Hepatocyte (in vitro differentiated cells): ENCODE measurements at places on chromosomes 2 and 18.

DNA sequence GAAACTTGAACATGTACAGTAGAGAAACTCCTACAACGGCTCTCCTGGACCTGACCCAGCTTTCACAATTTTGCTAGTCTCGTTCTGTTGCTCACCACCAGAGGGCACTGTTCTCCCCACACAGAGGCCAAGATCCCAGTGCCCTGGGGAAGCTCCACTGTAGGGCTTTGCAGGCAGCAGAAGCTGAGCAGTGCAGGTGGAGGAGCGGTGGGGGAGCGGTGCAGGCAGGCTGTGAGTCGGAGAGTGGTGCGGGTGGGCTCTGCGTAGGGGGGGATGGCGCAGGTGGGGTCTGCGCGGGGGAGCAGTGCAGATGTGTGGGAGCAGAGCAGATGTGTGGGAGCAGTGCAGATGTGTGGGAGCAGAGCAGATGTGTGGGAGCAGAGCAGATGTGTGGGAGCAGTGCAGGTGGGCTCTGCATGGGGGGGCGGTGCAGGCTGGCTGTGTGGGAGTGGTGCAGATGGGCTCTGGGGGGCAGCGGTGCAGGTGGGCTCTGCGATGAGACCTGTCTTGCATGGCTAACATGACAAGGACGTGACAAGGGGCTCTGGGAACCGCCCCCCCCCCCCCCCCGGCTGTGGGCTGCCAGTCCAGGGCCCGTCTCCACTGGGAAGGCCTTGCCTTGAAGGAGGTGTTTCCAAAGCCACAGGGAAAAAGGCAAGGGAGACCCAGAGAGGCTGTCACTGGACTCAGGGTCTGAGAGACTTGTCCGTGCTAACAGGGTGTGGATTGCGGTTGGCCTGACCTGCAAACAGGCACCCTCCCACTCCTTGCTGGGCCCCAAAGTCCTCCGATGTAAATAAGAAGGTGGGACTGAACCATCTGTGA, 7.3 kb downstream of the CYS1 start:
- no peaks in the 10 kb centered on the region for H3K36me3 ChIP-seq
- H3K4me3 ChIP-seq, result no peak overlapping the region
- peak; percentile 93 for DNase-seq
- H3K4me1 ChIP-seq, result no peaks in the 10 kb centered on the region
- H3K27ac ChIP-seq, result no peak overlapping the region

GRCh38 chr2:241161646-241162281, 11.5 kb downstream of the PPP1R7 start:
- H3K27ac ChIP-seq, result no peak overlapping the region
- no peaks in the 10 kb centered on the region for H3K4me1 ChIP-seq
- peak; percentile 32 for DNase-seq
- H3K36me3 ChIP-seq, result no peaks in the 10 kb centered on the region

- H3K4me1 ChIP-seq, result no peaks in the 10 kb centered on the region
- no peak for DNase-seq
- H3K27ac ChIP-seq, result no peak overlapping the region
- peaks cover 3% of the 10 kb centered on the region for H3K27me3 ChIP-seq
Measured at GRCh38 chr2:230903231-230904150, 21.6 kb downstream of the GPR55 start.

- H3K27me3 ChIP-seq, result no peaks in the 10 kb centered on the region
- no peak for DNase-seq
- peaks cover 46% of the 10 kb centered on the region for H3K4me1 ChIP-seq
- H3K36me3 ChIP-seq, result no peaks in the 10 kb centered on the region
Measured at GRCh38 chr2:97931858-97932225, 63.9 kb downstream of the TMEM131 start.

DNA sequence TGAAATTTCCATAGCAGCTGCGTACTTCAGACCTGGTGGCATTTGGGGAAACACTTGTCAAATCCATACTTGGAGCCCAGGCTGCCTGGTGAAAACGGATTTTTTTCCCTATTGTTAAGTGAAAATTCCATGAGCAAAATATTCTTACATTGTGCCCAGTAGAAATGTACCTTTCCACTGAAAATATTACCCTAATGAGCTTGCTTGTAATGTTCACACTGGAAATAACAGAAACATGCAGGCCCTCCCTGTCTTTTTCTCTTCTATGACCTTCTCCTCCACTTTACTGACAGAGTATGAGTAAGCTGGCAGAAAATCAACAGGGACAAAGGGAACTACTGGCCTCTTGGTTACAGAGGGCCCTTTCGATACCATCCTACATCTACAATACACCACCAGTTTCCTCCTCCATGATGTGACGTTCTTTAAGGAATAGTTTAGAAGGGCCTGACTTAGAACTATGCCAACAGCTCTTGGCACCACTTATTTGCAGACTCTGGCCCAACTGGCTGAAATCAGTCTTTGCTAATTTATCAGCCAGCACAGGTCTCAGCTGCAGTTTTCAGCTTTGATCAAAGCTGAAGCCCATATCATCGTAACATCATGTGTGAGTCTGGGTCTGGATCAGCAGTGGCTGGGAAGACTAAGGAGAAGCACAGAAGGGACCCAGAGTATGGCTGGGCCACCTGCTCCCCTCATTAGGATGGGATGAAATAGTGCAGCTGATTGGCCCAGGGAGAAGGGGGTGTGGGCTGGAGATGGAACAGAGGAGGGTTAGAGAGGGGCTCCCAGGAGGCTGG, 272.2 kb upstream of the ID2 start:
- H3K36me3 ChIP-seq, result no peaks in the 10 kb centered on the region
- no peak overlapping the region for H3K27ac ChIP-seq
- no peak for DNase-seq
- H3K27me3 ChIP-seq, result no peaks in the 10 kb centered on the region

DNA sequence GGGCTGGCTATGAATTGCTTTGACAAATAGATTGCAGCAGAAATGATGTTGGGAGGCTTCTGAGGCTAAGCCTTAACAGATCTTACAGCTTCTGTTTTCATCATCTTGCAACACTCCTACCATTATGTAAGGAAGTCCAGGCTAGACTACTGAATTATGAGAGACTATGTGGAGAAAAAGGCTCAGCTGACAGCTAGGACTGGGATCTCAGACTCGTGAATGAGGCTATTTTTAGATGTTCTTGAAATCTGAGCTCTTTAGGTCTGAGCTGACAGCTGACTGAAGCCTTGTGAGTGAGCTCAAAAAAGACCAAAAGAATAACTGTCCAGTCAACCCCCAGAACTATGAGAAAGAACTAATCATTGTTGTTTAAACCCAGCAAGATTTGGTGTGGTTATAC, 70.3 kb downstream of the VWC2L start:
- H3K27me3 ChIP-seq, result no peaks in the 10 kb centered on the region
- H3K36me3 ChIP-seq, result no peaks in the 10 kb centered on the region
- no peaks in the 10 kb centered on the region for H3K4me1 ChIP-seq
- H3K4me3 ChIP-seq, result no peak overlapping the region

DNA sequence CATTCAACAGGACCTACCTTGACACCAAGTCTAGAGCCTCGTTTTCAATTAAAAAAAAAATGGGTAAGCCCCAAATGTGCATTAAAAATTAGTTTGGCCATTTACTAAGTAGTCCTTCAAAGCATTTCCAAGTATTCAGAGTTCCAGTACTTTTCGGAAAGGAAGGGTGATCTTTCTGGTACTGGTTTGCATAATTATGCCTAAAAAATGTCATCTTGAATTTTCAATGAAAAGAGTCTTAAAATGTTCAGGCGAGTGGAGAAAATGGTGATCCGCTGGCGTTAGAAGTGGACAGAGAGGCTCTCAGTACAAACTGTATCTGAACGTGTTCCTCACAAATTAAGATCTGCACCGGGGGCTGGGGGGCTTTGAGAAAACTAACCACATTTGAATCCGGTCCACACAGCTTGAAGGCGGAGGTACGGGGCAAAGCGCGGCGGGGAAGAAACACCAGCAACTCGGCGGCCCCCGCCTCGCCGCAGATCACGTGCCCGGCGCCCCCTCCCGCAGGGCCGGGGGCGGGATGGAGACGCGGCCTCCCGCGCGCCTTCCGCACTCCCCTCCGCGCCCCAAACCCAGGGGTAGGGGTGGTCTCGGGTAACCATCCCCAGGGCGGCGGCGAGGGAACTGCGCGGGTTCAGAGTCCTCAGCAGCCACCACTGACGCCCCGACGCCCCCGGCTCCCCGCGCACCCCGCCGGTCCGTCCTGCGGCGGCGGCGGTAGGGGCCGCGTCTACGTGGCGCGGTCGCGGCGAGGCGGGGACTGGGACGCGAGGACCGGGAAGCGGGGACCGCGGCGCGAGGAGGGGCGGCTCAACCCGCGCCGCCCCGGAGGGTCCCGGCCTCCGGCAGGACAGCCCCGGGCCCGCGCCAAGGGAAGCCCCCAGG, 564 bp downstream of the LPIN2 start:
- H3K27me3 ChIP-seq, result no peaks in the 10 kb centered on the region
- no peaks in the 10 kb centered on the region for H3K36me3 ChIP-seq
- peak; percentile 70 for DNase-seq
- peak overlapping the region; percentile 90 for H3K4me3 ChIP-seq

DNA sequence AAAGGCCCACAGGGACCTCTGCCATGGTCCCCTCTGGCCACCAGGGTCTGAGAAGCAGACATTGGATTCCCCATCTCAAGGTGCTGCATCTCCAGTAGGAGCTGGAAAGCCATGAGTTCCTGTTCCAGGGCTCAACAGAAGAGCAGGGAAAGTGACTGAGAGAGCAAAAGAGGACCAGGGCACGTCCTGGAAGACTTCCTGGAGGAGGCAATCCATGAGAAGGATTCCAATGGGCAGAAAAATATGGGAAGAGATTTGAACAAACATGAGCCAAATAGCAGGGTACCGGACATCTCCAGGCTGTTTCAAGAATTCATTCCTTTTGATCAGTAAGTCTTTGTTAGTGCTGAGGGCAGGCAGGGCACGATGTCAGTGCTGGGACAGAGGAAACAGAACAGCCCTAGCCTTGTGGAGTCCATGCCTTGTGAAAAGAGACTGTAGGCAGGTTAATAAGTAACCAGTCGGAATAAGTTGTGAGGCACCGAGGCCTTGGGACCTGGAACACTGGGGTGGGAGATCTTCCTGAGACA, 72.8 kb upstream of the TWIST2 start:
- H3K36me3 ChIP-seq, result no peaks in the 10 kb centered on the region
- no peak for DNase-seq
- H3K27me3 ChIP-seq, result peaks cover 15% of the 10 kb centered on the region
- no peaks in the 10 kb centered on the region for H3K4me1 ChIP-seq

- H3K27ac ChIP-seq, result no peak overlapping the region
- H3K4me1 ChIP-seq, result no peaks in the 10 kb centered on the region
- H3K4me3 ChIP-seq, result no peak overlapping the region
- DNase-seq, result no peak
- H3K27me3 ChIP-seq, result no peaks in the 10 kb centered on the region
- H3K36me3 ChIP-seq, result no peaks in the 10 kb centered on the region
Measured at GRCh38 chr2:215514516-215514915, 78.6 kb upstream of the FN1 start.

DNA sequence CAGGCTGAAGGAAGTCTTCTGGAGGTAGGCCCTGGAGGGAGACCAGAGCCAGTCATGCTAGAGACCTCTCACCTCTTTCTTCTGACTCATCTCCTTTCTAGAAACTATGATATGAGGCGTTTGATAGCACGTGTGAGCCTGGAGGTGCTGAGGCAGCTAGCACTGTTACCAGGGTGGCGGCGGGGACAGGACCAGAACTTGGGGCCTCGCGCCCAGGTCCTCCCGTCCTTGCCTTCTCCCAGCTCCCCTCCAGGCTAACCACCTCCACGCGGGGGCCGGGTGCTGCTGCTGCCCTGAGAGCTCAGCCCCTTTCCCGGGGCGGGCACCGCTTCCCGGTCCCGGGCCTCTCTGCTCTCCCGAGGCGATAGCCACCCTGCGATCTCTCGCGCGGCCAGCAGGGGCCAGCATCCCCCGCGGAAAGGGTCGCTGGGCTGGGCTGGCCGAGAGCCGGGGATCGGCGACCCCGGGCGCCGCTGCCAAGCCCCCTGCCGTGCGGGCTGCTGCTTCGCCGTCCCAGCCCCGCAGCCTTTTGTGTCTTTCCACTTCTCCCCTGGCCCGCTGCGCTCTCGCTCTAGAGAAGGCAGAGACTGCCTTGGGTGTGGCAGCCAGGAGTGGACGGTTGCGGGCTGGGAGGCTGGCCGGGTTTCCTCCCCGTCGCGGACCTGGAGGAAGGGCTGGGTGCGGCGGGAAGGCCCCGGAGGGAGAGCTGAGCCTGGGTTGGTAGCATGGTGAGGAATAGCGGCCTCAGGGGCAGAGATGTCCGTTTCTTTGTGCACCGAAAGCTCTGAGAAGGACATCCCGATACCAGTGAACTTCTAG, 49.1 kb downstream of the TMEM17 start:
- H3K36me3 ChIP-seq, result no peaks in the 10 kb centered on the region
- no peaks in the 10 kb centered on the region for H3K27me3 ChIP-seq

DNA sequence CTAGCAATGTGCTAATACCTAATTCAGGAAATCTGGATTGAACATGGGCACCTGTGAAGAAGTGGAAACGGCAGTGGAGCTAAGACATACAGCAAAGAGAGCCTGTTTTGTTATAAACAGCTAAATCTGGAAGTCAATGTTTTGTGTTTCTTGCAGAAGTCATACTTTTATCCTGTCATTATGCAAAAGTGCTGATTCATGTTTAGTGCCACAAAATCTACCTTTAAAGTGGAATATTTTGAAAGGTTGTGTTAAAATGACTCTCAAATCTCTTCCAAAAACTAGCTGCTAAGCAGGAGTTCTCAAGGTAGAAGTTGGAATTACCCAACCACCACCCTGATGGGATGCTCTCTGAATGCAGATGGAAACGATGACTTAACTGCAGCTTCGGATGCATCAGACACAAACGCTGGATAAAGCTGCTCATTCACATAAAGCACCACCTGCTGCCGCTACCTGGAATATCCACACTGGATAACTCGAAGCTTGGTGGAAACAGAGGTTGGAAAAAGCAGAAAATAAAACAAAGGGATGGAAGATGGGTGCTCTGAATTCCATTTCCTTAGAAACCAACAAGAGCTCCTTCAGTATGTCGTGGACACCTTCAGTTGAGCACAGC, 132.6 kb upstream of the ZNF236 start:
- DNase-seq, result no peak
- no peak overlapping the region for H3K27ac ChIP-seq
- no peaks in the 10 kb centered on the region for H3K36me3 ChIP-seq

- no peak overlapping the region for H3K27ac ChIP-seq
- no peak for DNase-seq
- H3K27me3 ChIP-seq, result no peaks in the 10 kb centered on the region
- H3K36me3 ChIP-seq, result no peaks in the 10 kb centered on the region
Measured at GRCh38 chr18:74728586-74728985, 130.9 kb downstream of the ZNF407 start.

DNA sequence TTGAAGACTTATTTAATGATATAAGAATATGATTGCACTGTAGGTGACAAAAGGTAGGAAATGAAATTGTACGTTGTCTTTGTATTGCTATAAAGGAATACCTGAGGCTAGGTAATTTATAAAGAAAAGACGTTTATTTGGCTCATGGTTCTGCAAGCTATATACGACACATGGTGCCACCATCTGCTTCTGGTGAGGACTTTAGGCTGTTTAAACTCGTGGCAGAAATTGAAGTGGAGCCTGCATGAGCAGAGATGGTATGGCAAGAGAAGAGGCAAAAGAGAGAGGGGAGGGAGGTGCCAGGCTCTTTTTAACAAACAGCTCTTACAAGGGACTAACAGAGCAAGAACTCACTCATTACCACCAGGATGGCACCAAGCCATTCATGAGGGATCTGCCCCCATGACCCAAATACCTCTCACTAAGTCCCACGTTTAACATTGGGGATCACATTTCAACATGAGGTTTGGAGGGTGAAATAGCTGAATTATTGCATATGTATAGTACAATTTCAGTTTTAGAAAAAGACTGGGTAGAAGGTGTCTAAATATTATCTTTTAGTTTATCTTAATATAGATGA, 86.8 kb downstream of the GULP1 start:
- no peak for DNase-seq
- H3K36me3 ChIP-seq, result no peaks in the 10 kb centered on the region
- no peaks in the 10 kb centered on the region for H3K27me3 ChIP-seq
- H3K27ac ChIP-seq, result no peak overlapping the region
